ENCODE measurements at places on chromosomes 5 and 9.

GRCh38 chr9:25003686-25004085 lies 458.0 kb upstream of the IZUMO3 start:
- no peak for DNase-seq

GRCh38 chr5:145347026-145347616 lies 488.0 kb downstream of the PRELID2 start:
- DNase-seq, result no peak

DNA sequence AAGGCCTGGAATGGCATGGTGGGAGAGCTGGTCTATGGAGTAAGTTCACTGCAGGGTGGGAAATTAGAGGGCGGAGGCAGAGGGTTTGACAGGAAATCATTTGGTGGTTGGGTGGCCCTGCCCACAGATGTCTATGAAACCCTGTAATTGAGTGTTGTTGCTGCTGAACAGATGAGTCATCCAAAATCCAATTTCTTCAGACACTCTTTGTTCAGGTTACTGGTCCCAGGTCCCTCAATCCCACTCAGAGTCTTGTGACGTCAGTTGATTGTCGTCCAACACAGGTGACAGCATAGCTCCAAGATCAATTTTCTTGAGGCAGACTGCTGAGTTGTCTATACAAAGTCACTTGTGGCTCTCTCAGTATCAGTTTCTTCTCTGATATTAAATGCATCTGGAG lies 208.6 kb downstream of the GRIA1 start:
- no peak for DNase-seq

DNA sequence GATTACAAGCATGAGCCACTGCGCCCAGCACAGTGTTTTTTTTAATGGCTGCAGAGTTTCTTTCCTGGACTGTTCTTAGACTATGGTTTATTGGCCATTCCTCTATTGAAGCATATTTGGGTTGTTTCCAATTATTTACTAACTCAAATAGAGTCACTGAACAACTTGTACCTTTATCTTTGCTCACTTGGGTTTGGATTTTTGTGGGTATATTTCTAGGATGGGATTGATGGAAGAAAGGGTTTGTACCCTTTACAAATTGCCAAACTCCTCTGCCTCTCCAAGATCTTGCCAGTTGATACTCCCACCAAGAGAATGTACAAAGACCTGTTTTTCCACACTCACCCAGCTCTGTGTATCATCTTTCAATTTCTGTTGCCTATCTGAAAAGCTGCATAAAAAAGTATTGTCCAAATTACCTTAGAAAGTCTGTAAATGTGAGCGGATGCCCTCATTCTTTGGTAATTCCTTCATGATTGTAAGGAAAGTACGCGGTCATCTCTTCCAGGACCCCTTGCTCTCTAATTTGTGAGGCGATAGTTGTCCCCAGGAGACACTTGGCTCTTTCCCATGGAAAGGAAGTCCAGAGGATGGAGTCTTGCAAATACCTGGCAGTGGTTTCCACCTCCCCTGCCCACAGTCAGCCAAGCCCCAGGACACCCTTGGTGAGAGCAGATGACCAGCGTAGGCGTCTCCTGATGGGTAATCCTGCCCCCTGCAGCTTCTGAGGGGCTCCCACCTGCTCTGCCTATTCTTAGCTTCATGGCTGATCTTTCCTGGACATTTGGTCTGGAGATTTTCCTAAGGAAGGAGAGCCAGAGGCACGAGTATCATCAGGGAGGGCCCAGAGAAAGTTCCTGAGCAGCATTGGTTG lies 33.0 kb downstream of the ARHGEF37 start:
- no peak for DNase-seq
